ENCODE measurements at places on chromosomes 6 and 20.

DNA sequence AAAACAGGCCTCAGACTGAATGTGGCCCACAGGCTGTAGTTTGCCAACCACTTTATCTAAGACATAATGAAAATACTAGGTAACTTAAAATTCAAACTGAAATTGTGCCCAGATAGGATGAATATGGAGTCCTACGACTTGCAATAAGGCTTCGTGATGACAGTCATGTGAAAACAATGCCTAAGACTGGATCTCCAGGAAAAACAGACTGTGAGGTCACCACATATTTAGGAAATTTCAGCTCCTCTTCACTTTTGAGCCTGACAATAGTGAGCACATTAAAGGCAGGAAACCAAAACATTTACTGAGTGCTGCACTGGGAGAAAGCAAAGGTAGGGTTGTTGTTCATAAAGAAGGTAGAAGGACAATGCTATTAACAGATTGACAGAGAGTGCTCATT, 50.0 kb downstream of the RTN4IP1 start:
- no peak for DNase-seq

DNA sequence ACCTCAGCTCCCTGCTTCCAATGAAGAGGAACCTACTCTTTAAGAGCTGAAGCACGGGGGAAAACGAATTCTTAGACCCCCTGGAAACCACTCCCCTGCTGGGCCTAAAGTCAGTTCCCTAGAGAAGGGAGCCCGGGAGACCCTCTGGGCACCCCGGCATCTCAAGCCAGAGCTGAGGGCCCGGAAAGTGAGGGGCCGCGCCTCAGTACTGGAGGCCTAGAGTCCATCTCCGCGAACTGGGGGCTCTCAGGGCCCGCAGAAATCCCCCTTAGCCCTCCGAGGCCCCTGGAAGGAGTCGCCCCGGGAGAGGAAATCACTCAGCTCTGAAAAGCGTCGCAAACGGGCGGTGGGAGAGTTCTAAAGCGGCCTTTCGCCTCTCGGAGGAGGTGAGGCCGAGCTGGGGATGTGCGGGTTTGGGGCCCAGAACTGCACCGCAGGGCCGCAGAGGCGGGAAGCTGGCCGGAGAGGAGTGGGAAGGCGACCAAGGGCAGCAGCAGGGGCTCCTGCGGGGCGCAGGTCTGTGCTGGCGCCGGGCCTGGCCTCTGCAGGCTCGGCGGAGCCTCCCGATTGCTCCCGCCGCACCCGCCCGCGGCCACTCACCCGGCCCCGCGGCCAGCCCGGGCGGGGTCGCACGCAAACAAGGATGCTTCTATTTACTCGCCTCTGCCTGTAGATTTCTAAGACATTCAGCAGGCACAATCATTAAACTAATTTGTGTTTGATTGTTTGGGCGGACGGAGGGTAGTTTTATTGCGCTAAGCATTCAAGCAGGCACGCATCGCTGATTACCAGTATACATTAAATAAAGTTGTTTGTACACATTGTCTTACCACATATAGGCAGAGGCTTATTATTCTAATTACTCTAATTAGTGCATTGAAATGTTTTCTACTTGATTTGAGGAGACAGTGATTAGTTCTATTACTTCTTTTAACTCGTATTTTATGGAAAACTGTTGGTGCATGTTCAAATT, 9.2 kb downstream of the POU3F2 start:
- DNase-seq, result no peak

GRCh38 chr6:4804095-4804494, 27.9 kb downstream of the CDYL start:
- DNase-seq, result no peak

DNA sequence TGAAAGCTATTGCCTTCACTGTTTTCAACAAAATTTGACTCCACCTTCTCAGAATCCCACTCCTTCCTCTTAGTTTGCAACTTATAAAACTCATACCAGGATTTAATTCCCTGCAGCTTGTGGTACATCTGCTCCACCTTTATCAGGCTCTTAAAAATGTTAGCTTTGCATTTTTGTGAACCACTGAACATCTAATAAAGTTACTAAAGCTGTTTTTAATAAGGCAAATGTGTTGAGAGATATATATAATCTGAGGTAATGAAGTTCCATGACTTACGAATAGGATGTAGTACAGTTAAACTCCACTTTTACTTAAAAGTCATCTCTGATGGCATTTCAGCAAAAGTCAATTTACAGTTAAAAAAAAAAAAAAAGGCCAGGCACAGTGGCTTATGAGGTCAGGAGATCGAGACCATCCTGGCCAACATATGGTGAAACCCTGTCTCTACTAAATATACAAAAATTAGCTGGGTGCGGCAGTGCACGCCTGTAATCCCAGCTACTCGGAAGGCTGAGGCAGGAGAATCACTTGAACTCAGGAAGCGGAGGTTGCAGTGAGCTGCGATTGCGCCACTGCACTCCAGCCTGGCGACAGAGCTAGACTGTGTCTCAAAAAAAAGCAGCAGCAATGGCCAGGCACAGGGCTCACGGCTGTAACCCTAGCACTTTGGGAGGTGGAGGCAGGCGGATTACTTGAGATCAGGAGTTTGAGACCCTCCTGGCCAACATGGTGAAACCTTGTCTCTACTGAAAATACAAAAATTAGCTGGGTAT, 106.2 kb downstream of the KIF13A start:
- DNase-seq, result no peak

- DNase-seq, result no peak
These were observed 32.6 kb downstream of the SF3B5 start for GRCh38 chr6:144062786-144063185.

DNA sequence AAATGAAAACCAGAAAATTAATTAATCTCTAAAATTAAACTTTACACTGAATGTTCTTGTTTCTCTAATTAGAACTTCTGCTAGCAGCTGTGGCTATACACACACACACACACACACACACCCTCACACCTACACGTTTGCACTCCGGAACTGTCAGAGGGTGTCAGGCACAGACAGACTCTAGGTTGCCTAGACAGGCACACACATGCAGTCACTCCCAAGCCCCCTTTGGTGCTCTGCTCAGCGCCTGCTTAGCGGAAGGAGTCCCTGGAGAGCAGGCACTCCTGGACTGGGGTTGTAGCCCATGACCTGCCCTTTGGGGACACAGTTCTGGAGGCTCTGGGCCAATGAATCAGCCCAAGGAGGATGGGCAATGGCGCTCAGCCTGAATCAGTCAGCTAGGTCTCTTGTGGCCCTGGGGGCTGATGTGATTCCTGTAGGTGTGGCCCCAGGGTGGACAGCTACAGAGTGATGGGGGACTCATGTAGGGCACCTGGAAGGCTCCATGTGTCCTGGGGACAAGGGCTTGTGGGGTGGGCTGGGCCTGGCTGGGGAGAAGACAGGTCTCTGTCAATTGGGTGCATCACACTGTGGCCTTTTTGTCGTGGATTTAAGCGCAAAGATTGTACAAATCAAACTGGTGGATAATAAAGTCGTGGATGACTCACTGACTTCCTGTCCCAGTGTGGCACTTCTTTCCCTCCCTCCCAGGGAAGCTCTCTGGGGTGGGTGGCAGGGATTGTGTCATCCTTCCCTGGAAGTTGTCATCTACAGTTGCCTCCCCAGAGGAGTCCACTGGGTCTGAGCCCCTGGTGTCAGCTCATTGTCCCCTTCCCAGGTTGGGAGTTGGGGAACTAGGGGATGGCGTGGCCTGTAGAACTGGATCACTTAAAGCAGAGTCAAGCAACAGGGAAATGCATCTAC, 8.8 kb downstream of the TMEM151B start:
- DNase-seq, result no peak

DNA sequence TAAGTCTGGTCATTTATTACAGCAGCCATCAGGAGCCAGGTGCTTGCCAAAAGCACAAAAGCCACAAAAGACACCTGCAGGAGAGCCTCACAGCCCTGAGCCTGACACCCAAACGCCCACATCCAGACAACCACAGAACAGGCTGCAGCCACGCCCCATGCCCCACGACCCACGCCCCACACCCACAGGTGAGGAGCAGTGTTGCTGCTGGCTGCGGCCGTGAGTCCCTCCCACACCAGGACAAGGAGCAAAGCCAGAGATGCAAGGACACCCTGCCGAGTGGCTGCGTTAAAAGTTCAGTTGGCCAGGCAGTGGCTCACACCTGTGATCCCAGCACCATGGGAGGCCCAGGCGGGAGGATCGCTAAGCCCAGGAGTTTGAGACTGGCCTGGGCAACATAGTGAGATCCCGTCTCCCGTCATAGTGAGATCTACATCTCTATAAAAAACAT, 43.0 kb downstream of the SLC2A4RG start:
- DNase-seq, result no peak

GRCh38 chr6:18363746-18364145, 23.4 kb upstream of the RNF144B start:
- DNase-seq, result no peak

- no peak for DNase-seq
These were observed 776.1 kb downstream of the TENT5A start for GRCh38 chr6:80976336-80976735.

DNA sequence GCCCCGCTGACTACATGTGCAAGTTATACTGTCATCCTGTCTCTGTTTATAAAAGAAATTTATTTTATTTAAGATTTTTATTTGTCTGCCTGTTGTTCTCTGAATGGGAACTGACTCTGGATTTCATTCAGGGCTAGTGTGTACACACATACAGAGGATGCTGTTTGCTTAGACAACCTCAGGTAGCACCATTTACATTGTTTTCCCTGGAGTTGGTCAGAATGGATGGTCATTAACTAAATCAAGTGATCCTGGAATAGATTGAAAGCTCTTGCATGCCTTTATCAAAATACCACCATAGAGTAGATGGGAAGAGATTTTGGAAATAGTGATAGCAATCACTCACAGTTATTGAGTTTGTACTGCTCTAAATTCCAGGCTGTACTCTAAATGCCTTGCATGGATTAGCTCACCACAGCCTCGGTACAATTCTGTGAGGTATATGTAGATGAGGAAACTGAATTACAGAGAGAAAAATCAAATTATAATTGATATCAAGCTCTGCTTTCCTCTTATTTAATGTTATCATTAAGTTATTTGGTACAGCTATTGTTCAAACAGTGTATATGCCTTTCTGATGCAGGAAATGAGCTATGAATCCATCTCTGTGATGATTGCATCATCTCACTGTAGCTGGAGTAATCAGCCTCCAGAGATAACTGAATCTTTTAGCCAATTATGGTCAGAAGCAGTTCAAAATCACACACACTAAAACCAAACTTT, 51.9 kb downstream of the RNF217 start:
- DNase-seq, result no peak

- DNase-seq, result no peak
These were observed 139.0 kb downstream of the MTHFD1L start for GRCh38 chr6:151004383-151005024.

GRCh38 chr6:158999154-158999665, 792 bp downstream of the RSPH3 start:
- no peak for DNase-seq

GRCh38 chr6:161228096-161228495, 45.8 kb downstream of the AGPAT4 start:
- no peak for DNase-seq

DNA sequence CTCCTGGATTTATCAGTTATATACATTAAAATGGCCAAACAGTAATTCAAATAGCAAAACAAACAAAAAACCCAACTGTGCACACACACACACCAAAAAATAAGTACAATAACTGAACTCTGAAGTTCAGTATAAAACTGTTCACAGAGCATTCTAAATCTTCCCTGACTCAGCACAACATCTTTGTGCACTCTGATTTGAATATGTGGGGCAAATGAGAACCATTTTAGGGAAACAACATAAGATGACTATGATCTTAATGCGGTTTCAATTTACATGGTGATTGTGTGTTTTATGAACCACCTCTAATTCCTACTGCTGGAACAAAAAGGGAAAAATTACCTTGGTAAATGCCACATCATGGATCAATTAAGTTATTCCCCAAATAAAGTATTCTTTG, 41.7 kb downstream of the PLAGL1 start:
- no peak for DNase-seq

DNA sequence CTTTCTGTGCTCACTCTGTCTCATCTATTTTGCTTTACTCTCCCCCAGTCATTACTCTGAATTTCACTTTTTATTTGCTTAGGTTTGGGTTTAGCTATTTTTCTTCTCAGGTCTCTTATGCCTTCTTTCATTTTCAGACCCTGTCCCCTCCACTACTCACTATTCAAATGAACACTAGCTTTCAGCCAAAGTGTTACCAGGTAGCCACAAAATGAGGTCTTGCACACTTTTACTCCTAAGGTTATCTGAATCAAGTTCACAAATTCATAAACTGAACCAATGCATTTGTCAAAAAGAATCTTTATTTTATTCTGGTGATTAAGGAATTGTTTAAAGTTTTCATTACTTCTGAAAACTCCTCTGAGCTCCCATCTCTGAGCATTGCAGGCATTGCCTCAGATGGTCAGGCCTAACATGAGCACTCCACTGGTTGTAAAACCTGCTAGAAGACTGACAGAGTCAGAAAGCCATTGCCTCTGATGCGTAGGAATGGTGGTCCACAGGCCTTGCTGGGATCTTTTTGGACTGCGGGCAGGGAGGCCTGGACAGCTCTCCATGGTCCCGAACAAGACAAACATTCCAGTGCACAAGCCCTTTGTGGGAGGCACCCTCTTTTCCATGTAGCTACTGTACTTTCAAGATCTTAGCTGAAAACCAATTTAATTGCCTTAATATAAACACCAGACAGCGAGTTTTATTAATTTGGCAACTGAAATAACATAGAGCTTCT, 48.5 kb downstream of the FYN start:
- DNase-seq, result no peak

- DNase-seq, result no peak
These were observed 64.1 kb upstream of the CLVS2 start for GRCh38 chr6:122931916-122932315.

DNA sequence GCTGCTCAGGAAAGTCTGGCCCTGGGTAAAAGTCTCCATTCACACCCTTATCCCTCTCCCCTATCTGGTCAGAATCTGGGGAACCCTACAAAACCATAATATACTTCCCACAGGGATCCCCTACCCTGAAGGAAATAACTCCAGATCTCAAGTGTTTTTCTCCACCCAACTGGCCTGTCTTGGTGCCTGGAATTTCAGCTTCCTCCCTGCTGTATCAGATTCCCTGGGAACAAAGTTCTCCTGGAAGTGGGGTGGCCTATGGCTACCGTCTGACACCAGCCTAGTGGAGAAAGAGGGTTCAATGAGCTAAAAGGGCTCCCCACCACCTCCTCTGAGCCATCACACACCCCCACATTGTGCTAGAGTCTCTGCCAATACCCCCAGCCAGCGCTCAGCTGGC, 15.0 kb downstream of the HSPA12B start:
- DNase-seq, result no peak
